ENCODE measurements at places on chromosomes 1 and 21.

GRCh38 chr1:76274302-76274701 lies 199.8 kb downstream of the ST6GALNAC3 start:
- no peak for DNase-seq

GRCh38 chr1:47554901-47555300 lies 117.1 kb downstream of the FOXD2 start:
- DNase-seq, result no peak

DNA sequence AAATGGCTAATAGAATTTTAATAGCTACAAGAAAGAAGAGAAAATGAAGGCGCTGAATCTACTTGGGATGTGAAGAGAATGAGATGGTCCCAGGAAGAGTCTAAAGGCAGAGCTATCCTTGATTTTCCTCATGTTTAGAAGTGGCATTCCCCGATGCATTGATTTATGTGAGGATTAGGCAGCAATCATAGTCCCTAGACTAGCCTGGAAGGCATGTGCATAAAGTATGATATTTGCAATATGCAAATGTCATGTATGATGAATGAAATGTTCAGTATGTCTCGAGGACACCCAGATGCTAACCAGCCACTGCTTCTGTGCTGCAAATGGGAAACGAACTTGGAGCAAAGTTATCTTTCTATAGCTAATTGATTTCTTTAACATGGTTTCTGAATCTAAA lies 641.5 kb upstream of the PLXNA2 start:
- no peak for DNase-seq

GRCh38 chr1:173266841-173267240 lies 59.7 kb upstream of the TNFSF4 start:
- DNase-seq, result no peak

- DNase-seq, result peak; percentile 18
These were observed 107.5 kb downstream of the HIVEP3 start for GRCh38 chr1:41811051-41811795.

GRCh38 chr1:228428412-228428811 lies 11.8 kb upstream of the TRIM17 start:
- DNase-seq, result no peak

All from T-cell (primary cell).